ENCODE measurements at places on chromosomes 1 and 21.

DNA sequence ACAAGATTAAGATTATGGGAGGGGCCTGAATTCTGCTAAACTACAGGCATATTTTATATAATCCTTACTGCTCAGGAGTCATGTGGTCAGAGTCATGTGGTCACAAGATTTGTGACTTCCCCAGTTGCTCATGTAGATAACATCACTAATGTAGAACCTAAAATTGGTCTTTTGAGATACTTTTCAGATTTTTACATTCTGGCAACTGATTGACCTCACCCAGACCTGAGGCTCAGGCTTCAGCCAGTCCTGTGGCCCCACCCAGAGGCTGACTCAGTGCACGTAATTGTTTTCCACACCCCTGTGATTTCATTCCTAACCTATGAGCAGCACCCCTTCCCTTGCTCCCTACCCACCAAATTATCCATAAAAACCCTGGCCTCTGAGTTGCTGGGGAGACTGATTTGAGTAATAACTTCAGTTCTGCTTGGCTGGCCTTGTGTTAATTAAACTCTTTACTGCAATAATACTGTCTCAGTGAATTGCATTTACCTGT, 41.7 kb upstream of the ZNF326 start:
- no peak for DNase-seq

DNA sequence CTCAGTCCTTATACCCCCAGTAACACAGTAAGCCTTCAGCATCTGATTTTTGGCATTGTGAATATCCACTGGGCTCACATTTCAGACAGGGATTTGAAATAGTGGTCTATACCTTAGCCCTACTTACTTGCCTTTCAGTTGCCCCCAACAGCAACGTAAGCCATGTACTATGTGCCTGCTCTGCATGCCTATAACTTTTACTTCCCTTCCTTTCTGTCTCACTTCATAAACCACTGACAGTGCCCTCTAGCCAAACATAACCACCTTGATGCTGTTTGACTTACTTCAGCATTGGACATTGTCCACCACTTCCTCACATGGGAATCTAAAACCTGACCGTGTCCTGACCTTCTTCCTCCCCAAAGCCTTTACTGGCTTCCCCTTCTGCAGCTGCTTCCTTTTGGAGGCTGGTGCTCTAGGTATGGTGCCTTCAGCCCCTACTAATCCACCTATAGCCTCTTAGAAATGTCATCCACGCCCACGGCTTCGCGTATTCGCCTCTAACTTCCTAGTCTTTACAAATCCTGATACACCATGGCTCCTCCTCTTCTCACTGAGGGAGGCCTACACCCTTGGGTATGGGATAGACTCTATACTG, 3.6 kb upstream of the ZNF672 start:
- no peak for DNase-seq

DNA sequence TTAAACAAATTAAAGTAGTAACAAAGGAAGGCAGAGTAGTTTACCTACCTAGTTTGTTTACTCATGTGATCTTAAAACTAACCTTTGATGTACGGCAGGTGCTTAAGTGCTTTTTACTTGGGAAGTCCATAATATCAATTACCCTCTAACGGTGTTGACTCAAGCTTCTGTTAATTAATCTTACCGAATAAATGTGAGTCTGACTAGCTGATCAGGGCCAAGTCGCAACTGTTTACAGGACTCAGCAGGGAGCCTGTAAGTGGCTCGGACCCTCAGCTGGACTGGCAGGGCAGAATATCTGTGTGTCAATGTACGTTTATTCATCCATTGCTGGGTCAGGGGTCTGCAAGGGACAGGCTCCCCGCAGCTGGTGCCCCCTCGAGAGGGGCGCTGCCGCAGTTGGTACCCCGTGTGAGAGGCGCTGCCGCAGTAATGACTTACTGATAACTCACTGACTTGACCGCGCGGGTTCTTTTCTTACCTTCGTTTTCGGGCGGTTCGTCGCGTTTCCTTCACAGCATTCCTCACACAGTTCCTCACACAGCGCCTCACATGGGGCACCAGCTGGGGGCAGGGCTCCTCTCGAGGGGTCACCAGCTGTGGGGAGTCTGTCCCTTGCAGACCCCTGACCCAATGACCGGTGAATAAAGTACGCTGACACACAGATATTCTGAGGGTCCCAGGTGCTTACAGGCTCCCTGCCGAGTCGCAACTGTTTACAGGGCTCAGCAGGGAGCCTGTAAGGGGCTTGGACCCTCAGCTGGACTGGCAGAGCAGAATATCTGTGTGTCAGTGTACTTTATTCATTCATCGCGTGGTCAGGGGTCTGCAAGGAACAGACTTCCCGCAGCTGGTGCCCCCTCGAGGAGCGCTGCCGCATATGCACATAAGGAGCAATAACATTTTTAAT, 3.0 kb downstream of the FMO1 start:
- no peak for DNase-seq

GRCh38 chr1:199396456-199396855, 631.1 kb upstream of the NR5A2 start:
- DNase-seq, result no peak

DNA sequence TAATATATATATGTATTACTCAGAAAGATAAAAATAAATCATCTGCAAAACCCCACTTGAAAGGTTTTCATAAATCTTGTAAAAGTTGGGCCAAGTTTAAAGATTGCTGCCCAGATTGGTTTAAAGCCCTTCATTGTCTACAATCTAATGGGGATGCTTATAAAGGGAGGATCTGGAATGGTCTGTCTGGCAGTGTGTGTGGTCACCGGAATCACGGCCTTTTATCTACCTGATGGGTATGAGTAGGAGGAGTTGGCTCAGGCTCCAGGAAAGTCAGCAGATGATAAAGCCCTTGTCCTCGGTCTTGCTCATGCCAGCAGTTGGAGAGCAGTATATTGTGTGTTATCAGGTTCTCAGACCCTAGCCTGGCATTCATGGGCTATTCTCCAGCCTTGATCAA, 197.7 kb downstream of the ROR1 start:
- DNase-seq, result no peak

DNA sequence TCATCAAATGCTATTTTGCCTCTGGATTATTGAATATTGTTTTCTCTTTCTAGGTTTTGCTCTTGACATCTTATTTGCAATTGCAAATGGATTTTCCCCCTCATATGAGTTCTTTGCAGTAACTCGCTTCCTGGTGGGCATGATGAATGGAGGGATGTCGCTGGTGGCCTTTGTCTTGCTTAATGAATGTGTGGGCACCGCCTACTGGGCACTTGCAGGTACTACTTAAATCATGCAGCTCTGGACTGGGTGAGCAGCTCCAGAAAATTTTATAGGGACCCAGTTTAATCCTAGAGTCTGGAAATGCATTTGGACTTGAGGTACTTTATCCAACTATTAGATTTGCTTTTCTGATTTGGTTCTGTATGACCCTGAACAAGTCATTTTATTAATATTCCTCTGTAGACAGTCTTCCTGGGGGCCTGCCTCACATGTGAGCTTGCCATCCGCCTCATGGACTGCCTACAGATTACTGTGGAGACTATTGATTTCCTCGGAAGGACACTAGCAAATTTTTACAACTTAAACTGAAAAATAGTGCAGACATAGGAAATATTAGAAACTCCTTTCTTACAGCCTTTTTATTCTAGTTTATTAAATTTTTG, 44.5 kb downstream of the SLC22A15 start:
- peak; percentile 56 for DNase-seq

GRCh38 chr1:212973426-212973825, 23.1 kb downstream of the VASH2 start:
- DNase-seq, result no peak

- DNase-seq, result no peak
These were observed 8.0 kb upstream of the CELSR2 start for GRCh38 chr1:109241344-109241743.

GRCh38 chr1:1764876-1765470, 13.3 kb downstream of the NADK start:
- no peak for DNase-seq

- DNase-seq, result no peak
These were observed 503.9 kb upstream of the USP24 start for GRCh38 chr1:55718758-55719671.

DNA sequence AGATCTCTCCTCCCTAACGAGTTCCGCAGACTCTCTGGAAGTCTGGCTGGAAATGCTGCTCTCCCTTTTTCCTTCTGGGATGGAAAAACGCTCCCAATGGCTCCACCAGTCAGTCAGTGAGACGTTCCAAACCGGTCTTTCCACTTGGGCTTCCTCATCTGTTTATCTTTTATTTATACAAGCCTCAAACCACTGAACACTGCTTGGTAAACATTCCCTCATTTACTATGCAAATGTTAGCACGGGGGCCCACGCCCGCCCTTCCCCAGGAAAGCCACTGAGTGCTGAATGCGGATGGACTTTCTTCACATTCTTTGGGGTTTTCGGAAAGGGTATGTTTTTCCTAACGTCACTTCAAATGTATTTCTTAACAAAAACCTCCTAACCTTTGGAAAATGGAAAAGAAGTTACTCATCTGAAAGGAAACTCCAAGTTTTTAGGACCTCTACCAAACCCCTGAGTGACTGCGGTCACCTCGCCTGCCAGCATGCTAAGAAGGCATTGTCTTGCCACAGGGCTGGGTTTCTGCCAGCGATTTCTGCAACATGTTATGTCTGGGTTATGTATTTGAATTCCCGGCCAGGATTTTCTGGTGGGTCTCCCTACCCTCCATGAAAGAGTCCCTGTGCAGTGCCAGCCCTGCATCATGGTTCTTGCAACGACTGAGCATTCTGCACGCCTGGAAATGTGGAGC, 14.0 kb upstream of the UMODL1 start:
- DNase-seq, result no peak

DNA sequence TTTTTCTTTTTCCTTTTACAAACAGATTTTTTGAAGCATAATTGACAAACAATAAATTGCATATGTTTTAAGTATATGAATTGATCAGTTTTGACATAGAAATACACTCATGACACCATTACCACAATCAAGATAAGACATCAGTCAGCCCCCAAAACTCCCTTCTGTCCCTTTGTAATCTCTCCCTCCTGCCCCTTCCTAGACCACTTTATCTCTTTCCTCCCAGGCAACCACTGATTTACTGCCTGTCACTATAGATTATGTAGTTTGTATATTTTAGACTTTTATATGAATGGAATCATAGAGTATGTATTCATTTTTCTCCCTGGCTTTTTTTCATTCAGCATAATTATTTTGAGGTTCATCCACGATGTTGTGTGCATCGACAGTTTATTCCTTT, 6.9 kb upstream of the SYT14 start:
- DNase-seq, result no peak

- no peak for DNase-seq
These were observed 16.7 kb downstream of the HMGN1 start for GRCh38 chr21:39332175-39332574.

DNA sequence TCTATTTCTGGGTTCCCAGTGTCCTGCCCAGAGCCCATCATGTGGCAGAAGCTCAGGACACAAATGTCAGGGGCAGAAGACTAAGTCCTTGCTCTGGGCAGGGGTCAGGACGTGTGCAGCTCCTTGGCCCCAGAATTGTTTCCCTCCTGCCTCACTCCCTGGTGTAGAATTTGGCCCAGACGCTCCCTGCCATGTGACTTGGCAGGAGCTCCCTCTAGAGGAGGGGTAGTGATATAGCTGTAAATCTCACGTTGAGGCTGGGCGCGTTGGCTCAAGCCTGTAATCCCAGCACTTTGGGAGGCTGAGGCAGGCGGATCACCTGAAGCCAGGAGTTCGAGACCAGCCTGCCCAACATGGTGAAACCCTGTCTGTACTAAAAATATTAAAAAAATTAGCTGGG, 91.2 kb downstream of the UBIAD1 start:
- DNase-seq, result no peak

DNA sequence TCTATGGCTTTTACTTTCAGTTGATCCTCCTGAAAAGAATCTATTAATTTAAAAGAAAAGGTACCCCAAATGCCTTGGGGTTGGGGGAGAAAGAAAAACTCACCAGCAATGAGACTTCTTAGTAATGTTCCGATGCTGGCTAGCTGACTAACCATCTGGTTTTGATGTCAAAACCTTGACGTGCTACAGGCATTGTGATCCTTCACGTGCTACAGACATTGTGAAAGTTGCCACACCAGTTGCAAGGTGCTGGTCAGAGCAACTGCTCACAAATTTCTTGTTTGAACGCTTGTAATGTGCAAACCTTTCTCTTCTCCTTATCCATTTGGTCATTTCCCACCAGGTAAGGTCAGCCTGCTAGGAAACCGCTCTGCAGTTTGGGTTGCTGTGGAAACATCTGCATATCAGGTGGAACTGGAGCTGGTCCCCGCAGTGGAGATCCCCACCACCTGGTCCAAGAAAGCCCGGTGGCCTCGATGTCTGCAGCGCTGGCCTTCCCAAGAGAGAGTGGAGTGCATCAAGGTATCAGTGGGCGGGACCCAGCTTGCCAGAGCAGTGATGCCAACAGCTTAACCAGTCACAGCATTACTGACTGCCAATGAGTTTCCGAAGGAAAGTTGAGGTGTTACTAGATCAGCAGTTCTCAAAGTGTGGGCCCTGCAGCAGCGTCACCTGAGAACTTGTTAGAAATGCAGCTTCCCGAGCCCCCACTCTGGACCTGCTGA, 16.1 kb downstream of the MAB21L3 start:
- DNase-seq, result peak; percentile 33

DNA sequence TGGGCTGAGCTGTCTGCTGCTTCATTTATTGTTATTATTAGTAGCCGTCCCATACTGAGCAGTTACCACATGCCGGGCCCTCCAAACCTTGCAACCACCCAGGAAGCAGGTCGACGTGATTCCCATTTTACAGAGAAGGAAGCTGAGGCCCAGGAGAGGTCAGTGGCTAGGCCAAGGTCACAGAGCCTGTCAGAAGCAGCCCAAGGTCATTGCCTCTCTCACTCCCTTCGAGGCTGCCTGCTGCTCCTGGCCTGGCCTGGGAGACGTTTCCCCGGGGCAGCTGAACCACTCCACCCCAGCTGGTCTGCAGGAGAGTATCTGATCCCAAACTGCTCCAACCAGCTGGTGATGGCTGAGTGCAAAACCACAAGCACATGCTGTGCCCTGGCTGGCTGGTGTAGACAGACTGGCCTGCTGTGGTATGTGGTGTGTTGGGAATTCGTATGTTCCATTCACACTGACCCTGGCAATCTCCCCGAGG, 6.5 kb downstream of the PADI4 start:
- no peak for DNase-seq

Measured in ecto neural progenitor cell (in vitro differentiated cells).